ENCODE measurements at places on chromosomes 11 and 22. TPM values are rescaled to one million over a fixed set of nuclear protein-coding genes. Genes with fewer than 3 reads are reported as not detected.

DNA sequence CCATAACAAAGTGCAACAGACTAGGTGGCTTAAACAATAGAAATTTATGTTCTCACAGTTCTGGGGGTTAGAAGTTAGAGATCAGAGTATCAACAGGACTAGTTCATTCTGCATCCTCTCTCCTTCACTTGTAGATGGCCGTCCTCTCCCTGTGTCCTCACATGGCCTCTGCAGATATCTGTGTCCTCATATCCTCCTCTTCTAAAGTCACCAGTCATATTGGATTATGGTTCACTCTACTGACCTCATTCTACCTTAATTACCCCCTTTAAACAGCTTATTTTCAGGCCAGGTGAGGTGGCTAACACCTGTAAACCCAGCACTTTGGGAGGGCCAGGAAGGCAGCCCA is 135.1 kb downstream of the RAB38 start:
- DNase-seq = no peak

DNA sequence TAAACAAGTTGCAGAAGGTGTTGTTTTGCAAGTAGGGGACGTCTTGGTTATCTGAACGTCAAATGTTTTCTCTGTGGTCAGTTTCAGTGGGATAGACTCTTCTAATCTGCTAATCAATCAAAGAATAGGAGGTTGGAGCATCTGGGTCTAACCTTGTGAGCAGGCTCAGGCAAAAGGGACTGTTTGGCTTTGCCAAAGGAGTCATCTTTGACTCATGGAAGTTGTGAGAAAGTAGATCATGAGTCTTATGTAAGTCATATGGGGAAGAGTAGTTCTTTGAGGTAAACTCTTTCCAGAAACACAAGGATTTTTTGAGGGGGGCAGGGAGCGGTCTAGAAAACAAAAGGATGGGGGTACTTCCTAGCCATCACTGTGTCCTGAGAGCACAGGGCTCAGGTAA is 27.1 kb upstream of the TOP3B start:
- no peak for DNase-seq

- peak; percentile 73 for DNase-seq
Measured at GRCh38 chr11:62708793-62709192, 1.3 kb downstream of the GNG3 start.

DNA sequence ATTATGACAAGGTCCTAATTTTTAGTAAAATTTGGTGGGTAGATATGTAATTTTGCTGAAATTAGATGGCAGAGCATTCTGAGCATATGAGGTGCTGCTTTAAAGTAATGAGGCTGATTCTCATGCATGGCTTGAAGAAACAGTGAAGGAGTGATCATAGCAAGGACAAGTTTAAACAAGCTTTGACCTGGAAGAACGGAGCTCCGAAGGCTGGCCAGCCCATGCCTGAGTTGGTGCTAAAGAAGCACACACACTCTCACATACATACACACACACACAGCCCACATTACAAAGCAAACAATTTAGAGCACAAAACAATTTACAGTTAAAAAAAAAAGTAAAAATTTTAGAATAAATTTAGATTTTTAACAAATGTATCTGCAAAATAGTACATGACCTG is 150.7 kb downstream of the DCDC1 start:
- DNase-seq = no peak

Gene NFAM1
- total RNA-seq = 2.9 TPM

- peak; percentile 93 for DNase-seq
Measured at GRCh38 chr22:50250555-50251476, at the start of gene HDAC10. TSS of gene HDAC10 (minus strand) at chr22:50251265. CDS start at chr22:50251032, 233 bp downstream.

- no peak for DNase-seq
Measured at GRCh38 chr11:103650330-103650729, 386.1 kb upstream of the DDI1 start.

Gene YPEL4
- total RNA-seq = 0.58 TPM

Gene CCDC73
- total RNA-seq = not detected

- DNase-seq = no peak
Measured at GRCh38 chr22:36946421-36947158, 33.2 kb downstream of the CSF2RB start.

DNA sequence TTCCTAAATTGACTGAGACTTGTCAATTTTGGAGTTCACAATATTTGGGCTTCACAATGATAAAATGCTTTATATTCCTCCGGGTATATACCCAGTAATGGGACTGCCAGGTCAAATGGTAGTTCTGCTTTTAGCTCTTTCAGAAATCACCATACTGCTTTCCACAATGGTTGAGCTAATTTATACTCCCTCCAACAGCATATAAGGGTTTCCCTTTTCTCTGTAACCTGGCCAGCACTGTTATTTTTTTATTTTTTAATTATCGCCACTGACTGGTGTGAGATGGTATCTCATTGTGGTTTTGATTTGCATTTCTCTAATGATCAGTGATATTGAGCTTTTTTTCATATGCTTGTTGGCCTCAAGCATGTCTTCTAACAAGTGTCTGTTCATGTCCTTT is 21.8 kb downstream of the NARS2 start:
- no peak for DNase-seq

Gene APLNR
- 2.8 TPM for total RNA-seq

GRCh38 chr11:27020751-27021150 is 19.9 kb upstream of the BBOX1 start:
- DNase-seq = no peak

Gene VPREB1
- total RNA-seq = not detected

GRCh38 chr11:45305874-45306623 is 19.9 kb upstream of the SYT13 start:
- no peak for DNase-seq

DNA sequence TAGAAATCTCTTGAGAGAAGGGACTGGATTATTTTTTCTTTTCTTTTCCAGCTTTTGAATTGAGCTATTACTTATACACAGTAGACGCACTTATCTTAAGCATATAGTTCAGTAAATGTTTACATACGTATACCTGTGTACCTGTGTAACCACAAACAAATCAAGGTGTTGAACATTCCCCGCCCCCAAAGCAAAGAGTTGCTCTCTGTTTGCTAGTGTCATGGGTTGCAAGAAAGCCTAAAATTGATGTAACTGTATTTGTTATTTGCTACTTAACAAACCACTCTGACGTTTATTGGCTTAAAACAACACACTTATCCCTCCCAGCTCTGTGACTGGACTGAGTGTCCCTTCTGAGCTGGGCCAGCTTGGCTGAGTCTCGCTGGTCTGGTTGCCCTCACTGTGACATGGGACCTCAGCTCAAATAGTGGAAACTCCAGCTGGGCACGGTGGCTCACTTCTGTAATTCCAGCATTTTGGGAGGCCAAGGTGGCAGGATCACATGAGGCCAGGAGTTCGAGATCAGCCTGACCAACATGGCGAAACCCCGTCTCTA is 25.4 kb upstream of the CABP2 start:
- DNase-seq = no peak
